IPS-NIHi11 (cell line): ENCODE measurements at places on chromosomes 12 and 14.

DNA sequence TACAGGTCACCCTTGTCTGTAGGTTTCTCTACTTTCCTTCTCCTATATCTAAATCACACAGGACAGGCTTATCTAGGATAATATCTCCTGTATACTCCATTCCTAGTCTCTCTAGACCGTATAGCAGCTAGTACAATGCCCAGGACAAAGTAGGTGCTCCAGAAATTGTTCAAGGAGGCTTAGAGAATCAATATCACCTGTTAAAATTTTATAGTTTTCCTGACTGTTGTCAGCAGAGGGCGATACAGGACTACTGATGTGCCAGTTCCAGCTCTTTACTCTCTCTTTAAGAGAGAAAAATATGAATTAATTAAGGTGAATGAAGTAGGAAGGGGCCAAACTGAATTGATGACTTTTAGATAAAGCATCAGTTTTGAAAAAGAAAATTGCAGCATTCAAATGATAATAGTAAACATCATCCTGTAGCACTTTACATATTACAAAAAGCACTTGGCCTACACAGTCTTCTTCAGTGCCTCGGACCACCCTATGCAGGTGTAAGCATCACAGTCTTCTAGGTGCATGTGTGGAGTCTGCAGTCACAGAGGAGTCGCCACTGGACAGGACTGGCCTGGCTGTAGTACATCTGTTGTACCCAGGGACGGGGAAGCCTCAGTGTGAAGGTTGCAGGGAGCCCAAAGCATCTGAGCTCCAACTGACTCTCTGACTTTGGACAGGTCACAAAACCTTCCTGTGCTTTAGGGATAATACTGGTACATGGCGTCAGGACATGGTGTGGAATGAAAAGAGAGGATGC, 61.9 kb upstream of the MAX start:
- peak; percentile 44 for DNase-seq

DNA sequence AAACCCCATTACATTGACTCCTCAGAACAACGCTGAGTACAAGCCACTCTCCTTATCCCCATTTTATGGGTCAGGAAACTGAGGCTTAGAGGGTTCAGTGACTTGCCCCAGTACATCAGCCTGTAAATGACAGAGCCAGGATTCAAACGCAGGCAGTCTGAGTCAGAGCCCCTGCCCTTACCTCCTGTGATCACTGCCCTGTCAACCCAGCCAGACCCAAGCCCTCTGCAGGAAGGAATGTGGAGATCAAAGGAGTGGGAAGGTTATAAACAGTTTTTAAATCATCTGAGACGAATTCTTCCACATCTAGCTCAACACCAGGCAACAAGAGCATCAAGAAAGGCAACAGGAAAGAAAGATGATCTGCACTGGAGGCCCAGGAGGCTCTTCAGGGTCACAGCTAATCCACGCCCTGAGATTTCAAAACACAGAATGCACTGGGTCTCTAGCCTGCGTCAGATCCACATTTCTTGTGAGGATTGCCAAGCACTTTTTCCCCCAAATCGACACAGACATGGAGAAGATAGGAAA, 38.5 kb downstream of the SPTB start:
- DNase-seq: peak; percentile 71

DNA sequence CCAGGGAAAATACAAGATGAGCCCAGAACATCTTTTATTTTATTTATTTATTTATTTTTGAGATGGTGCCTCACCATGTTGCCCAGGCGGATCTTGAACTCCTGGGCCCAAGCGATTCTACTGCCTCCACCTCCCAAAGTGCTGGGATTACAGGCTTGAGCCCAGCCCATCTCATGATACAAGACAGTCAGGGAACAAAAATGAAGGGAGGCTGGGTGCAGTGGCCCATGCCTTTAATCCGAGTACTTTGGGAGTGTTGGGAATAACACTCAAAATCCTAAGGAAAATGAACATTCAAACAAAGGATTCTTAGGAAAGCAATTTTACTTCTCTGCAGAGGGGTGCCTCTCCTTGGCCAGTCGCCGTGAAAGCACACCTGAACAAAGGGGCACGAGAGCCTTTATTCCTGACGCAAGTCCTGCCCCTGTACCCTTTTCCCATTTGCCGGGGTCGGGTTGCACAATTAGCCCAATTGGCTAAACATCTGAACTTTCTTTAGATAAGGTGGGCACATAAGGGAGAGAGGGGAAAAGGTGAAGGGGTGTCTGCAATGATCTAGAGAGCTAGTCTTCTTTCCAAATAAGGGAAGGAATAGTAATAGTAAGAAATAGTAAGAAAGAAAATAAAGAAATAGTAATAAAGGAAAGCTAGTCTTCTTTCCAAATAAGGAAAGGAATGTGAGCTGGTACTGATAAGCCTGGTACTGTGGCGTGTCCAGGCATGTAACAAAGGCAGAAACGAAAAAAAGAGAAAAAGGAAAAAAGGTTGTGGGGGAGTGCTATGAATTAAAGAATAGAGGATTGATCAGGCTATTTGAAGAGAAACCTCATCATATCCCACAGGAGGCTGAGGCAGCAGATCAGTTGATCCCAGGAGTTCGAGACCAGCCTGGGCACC, 13.4 kb downstream of the NCAPD2 start:
- DNase-seq: peak; percentile 23

GRCh38 chr14:23445773-23446172, 10.3 kb upstream of the MYH7 start:
- DNase-seq: no peak

- DNase-seq: no peak
Measured at GRCh38 chr14:73630009-73630780, 14.6 kb upstream of the DNAL1 start.

GRCh38 chr12:2696136-2696535, 98.6 kb upstream of the FKBP4 start:
- no peak for DNase-seq

- no peak for DNase-seq
Measured at GRCh38 chr14:100364403-100364802, 41.3 kb downstream of the SLC25A47 start.
